ENCODE measurements at places on chromosomes 1 and 21.

GRCh38 chr1:201359873-201360210 lies 17.6 kb downstream of the TNNT2 start:
- no peak for DNase-seq

DNA sequence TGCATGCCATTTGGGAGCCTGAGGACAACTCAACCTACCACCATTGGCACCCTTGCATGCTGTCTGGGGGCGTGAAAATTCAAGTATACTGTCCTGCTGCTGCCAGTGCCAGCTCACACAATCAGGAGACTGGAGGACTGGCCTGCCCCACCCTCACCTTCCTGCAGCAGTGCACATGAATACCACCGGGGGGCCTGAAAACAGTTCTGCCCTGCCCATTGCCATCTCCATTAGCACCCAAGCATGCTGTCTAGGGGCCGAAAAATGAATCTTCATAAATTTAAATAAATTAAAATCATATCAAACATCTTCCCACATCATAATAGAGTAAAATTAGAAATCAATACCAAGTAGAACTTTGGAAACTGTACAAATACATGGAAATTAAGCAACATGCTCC lies 322.1 kb upstream of the TMPRSS15 start:
- DNase-seq: no peak

DNA sequence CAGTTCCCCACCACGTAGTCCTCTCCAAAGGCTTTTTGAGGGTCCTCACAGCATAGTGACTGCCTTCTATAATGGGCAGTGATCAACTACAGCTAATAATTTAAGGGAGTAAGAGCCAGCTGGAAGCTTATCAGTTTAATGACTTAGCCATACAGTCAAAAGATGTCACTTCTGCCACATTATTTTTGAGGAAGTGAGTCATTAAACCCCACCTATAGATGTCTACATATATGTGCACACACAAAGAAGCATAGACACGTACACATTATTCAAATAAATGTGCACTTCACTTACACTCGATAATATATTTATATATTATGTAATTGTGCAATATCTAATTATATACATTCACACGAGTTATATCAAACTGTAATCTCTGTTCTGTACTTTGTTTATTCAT lies 1704.7 kb downstream of the KCNT2 start:
- DNase-seq: no peak

GRCh38 chr1:65065524-65066418 lies 82.2 kb upstream of the AK4 start:
- no peak for DNase-seq

GRCh38 chr1:16168622-16169360 lies 12.9 kb upstream of the EPHA2 start:
- DNase-seq: no peak

DNA sequence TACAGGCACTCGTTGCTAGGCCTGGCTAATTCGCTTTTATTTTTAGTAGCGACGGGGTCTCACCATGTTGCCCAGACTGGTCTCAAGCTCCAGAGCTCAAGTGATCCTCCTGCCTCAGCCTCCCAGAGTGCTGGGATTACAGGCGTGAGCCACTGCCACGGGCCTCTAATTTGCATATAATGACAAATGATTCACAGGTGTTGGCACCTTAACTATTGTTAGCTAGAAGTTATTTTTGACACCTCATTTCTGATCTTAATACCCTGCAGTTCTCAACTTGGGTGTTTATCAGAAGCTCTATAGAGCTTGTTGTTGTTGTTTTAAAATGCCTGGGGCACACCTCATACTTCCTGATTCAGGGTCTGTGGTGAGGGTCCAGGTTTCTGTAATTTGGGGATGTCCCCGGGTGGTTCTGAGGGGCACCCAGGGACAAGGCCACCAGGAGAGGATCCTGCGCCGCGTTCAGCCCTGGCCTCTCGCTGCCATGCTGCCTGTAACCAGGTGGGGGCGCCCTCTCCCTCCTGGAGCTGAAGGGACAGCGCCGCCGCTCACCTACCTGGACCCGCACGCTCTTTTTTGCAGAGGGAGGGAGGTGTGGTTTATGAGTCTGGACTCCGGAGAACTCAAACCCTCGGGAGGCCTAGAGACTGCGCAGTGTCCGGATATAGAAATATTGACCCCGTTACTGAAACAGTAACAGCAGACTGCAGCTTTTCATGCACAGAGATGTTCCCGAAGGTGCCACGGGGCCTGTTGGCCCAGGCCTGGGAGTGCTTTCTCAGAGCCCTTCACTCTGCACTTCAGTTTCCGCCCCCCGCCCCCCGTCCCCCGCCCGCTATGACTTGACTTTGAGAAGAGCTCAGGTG lies 23.0 kb upstream of the NEK2 start:
- peak; percentile 64 for DNase-seq

- no peak for DNase-seq
Observed at GRCh38 chr1:164745736-164746135, 186.8 kb downstream of the PBX1 start.

DNA sequence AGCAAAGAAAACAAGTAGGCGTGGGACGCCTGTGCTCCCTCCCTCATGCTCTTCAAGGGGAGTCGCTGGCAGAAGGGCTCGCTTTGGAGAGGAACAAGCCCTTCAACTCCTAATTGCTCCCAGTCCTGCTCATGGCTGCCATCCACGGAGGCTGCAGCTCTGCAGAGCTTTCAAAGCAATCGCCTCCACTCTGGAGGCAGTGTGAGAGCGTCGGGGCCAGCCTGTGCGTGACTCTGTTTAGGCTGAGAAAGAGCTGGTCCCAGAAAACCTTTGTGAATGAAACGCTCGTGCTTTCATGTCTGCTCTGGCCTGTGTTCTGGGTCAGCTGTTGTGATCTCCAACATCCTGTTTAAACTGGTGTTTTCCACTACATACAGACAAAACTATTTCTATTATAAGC lies 23.9 kb upstream of the RUNX1 start:
- no peak for DNase-seq

DNA sequence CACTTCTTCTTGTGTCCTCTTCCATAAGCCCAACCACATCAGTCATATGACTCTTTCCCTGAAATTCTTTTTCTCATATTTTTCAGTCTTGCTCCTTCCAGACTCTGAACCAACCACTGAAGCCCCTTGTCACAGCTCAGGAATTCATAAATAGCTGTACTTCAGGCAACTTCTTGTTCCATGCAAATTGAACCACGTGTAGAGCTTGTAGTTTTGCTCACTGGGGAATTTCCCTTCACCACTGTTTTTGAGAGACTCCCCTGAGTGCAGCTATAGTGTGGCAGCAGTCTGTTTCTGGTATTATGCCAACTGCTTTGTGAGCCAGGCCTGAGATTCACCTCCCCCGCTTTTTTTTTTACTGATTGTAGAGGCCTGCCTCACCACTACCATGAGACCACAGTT lies 150.3 kb upstream of the SPAG17 start:
- DNase-seq: no peak

DNA sequence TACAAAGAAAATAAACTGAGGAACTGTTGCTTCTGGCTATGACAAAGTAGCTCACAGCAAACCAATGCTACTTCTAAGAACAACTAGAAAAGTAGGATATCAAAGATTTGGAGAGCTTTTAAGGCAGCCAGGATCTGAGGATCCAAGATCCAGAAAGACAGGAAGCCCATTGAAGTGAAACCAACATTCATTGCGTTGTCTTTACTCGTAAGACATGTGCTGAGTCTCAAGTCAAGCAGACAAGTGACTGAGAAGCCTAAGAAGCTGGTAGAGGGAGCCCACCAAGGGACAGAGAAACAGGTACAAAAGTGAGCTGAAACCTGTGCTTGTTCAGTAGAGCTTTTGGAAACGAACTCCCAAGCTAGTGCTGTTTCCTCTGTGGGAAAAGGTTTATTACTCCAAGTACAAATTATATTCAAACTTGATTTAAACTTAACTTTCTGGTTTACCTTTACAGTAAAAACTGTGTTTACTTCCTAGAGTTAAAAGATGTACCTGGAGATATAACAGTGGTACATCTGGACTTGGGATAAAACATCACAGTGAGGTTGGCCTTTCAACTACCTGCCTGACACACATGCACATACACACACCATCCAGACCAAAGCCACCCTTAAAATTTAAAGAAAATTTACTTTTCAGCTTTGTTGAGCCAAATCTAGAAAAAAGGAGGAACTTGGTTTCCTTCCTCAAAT lies 41.2 kb downstream of the NME7 start:
- DNase-seq: no peak
